Adrenal gland (tissue), 19 donors: ENCODE measurements at places on chromosomes 3 and 15. TPM values are rescaled to one million over a fixed set of nuclear protein-coding genes. Genes with fewer than 3 reads are reported as not detected.

DNA sequence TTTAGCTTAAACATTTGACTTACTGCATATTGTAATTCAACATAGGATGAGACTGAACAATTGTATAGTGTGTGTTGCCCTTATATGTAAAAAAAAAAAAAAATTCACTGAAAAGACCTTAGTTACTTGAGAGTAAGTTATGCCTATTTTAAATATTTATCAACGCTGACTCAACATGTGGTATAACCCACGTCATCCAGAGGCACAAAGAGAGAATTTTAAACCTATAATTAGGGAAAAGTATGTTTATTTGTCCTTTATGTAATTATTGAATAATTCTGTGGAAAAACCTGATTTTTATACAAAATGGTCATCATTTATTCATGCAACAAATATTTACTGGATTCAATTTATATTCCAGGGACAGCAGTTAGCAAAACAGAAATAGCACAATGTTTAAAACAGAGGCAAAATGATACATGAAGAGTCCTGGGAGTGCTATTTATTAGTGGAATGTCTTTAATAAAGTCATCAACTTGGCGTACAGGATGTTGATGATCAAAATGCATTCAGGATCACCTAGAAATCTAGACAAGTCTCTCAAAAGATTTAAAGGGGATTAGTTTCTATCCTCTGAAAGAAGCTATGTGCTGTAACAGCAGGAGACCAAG, 223.7 kb downstream of the PCCB start:
- no peaks in the 10 kb centered on the region for H3K4me1 ChIP-seq
- DNase-seq, result no peak
- H3K27ac ChIP-seq, result no peak overlapping the region

DNA sequence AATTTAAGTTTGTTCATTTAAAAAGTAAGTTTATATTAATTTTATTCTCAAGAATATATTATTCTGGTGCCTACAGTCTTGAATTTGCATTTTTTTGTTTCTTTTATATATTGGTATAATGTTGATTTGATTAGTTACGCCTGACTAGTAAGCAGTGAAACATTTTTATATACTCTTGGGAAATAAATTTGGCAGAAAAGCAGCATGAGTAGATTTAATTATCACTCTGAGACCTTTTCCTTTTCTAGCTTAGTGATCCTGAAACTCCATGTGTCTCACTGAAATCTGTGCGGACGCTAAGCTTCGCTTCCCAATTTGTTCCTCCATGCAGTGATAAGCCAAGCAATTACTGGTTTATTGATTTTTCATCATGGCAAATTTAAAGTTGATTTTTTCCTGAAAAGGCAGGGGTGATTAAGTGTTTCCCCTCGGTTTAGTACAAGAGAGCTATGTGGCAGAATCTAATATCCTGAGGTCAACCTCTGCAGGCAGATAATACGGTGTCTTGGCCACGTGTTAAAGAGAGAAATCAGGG, 87.2 kb upstream of the MLF1 start:
- H3K36me3 ChIP-seq, result no peaks in the 10 kb centered on the region
- DNase-seq, result no peak
- no peak overlapping the region for H3K4me3 ChIP-seq
- no peak overlapping the region for H3K27ac ChIP-seq
- no peaks in the 10 kb centered on the region for H3K4me1 ChIP-seq

The SERPINI2 gene
- total RNA-seq, result not detected

GRCh38 chr3:117989982-117990381, 1044.7 kb downstream of the IGSF11 start:
- H3K4me1 ChIP-seq, result peaks cover 21% of the 10 kb centered on the region
- no peak overlapping the region for H3K27ac ChIP-seq
- no peak overlapping the region for H3K4me3 ChIP-seq
- no peaks in the 10 kb centered on the region for H3K27me3 ChIP-seq
- no peaks in the 10 kb centered on the region for H3K36me3 ChIP-seq
- no peak for DNase-seq

The MRAS gene
- total RNA-seq, result 170 TPM

- H3K36me3 ChIP-seq, result no peaks in the 10 kb centered on the region
- H3K27ac ChIP-seq, result no peak overlapping the region
These were observed 57.5 kb upstream of the GSK3B start for GRCh38 chr3:120151791-120152190.

GRCh38 chr15:100794008-100794407, 85.6 kb upstream of the ALDH1A3 start:
- H3K27ac ChIP-seq, result no peak overlapping the region
- H3K4me3 ChIP-seq, result no peak overlapping the region
- no peaks in the 10 kb centered on the region for H3K36me3 ChIP-seq
- no peak for DNase-seq
- H3K4me1 ChIP-seq, result no peaks in the 10 kb centered on the region

GRCh38 chr3:149203758-149204157, 17.9 kb downstream of the CP start:
- no peaks in the 10 kb centered on the region for H3K27me3 ChIP-seq
- H3K27ac ChIP-seq, result no peak overlapping the region
- no peak overlapping the region for H3K4me3 ChIP-seq
